G401 (cell line): ENCODE measurements at places on chromosomes 3 and 15.
A peak's percentile ranks its signal among the peaks of the same experiment; 100 is the strongest.

- DNase-seq = peak; percentile 24
Measured at GRCh38 chr15:76341366-76342057, 4.9 kb downstream of the ISL2 start.

GRCh38 chr15:42078903-42079302, 15.5 kb downstream of the PLA2G4D start:
- no peak for DNase-seq

- DNase-seq = no peak
Measured at GRCh38 chr3:54424292-54424691, 301.9 kb downstream of the CACNA2D3 start.

- no peak for DNase-seq
Measured at GRCh38 chr15:99719096-99719541, 14.1 kb downstream of the LYSMD4 start.

GRCh38 chr15:43376017-43376705, 5.3 kb downstream of the TUBGCP4 start:
- DNase-seq = peak; percentile 39

GRCh38 chr3:12187448-12188327, 29.0 kb upstream of the TIMP4 start:
- no peak for DNase-seq

- peak; percentile 63 for DNase-seq
Measured at GRCh38 chr3:187740421-187741399, 4.6 kb downstream of the BCL6 start.

- DNase-seq = no peak
Measured at GRCh38 chr15:71807125-71807629, 3.2 kb upstream of the NR2E3 start.

GRCh38 chr3:71618538-71618937, 35.0 kb upstream of the FOXP1 start:
- no peak for DNase-seq

GRCh38 chr3:134018850-134019249, 10.9 kb downstream of the SLCO2A1 start:
- DNase-seq = no peak

- DNase-seq = no peak
Measured at GRCh38 chr3:147514366-147515160, 105.4 kb downstream of the ZIC1 start.

- DNase-seq = no peak
Measured at GRCh38 chr15:66633041-66633937, 67.5 kb upstream of the LCTL start.

DNA sequence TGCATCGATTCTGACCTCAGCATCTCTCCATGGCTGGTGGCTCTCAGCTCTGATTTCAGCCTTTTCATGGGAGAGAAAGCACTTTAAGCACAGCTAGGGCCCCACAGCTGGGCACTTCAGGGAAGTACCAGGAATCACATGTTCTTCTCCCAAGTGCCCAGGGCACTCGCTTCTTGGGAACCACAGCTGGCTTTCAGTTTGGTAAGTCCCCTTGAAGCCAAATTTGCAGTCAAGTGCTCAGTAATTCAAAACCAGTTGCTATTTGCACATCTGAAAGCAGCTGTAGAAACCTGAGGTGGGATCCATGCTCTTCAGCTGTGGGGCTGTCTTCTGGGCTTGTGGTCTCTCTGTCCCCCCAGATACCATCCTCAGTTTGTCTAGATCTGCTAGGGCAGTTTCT, 12.8 kb downstream of the GABRA5 start:
- DNase-seq = no peak

- no peak for DNase-seq
Measured at GRCh38 chr3:22893101-22893500, 310.0 kb upstream of the UBE2E2 start.

GRCh38 chr15:36905908-36906307, 194.4 kb downstream of the MEIS2 start:
- no peak for DNase-seq

DNA sequence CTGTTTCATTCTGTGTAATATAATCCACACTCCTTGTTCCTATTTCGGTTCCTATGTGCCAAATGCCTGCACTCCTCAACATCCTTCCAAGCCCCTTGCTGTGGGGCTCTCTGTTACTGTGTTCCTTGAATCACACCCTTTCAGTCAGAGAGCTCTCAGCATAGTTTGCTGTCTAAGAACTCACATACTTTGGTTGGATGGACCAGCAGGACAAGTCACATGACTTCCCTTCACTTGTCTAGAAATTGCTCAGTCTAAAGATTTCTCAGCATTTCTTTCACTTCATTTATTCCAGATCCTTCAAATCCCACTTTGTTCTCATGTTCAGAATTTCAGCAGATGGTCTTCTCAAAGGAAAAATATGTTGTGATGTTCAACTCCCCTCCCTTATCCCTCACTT, 203.5 kb upstream of the PFN2 start:
- no peak for DNase-seq

GRCh38 chr15:99052205-99052604, 44.6 kb upstream of the PGPEP1L start:
- DNase-seq = no peak

DNA sequence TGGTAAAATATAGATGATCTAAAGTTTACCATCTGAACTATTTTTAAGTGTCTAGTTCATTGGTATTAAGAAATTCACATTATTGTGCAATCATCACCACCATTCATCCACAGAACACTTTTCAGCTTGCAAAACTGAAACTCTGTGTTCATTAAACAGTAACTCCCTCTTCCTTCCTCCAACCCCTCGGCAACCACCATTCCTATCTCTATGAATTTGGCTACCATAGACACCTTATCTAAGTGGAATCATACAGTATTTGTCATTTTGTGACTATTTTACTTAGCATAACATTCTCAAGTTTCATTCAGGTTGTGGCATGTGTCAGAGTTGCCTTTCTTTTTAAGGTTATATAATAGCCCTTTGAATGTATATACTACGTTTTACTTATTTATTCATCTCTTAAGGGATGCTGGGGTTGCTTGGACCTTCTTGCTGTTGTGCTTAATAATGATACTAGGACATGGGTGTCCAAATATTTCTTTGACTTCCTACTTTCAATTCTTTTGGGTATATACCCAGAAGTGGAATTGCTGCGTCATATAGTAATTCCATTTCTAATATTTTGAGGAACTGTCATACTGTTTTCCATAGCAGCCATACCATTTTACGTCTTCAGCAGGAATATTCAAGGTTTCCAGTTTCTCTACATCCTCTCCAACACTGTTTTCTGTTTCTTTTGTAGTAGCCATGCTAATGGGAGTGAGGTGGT, 20.9 kb downstream of the KAT2B start:
- no peak for DNase-seq

DNA sequence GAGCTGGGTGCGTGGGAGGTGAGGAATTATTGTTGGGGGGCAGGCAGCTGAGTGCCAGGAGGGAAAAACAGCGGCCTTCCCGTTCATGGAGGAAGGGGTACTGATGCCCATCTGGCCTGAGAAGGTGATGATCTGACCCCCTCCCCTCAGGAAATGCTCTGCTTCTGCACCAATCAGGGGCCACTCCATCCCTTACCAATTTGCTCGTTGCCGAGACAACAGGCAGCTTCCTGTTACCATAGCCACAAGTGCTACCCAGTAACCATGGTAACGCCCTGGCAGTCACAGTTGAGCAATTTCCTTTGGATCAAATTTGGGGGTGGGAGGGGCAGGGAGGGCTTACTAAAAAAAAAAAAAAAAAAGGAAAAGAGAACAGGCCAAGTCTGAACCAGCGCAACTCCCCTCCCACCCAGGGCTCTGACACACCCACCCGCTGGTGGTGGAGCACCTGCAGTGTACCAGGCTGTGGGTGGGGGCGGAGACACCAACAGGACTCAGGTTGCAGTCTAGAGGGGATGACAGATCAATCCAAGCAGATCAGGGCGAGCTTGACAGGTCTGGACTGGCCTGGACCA, 13.7 kb downstream of the CELF6 start:
- peak; percentile 81 for DNase-seq

- DNase-seq = no peak
Measured at GRCh38 chr3:196868297-196868661, 559 bp downstream of the SENP5 start.

GRCh38 chr3:40366203-40367162, 20.5 kb upstream of the ENTPD3 start:
- peak; percentile 13 for DNase-seq

GRCh38 chr3:43071313-43071893, 34.5 kb downstream of the POMGNT2 start:
- no peak for DNase-seq

GRCh38 chr3:9146367-9147071, 102.9 kb downstream of the SRGAP3 start:
- no peak for DNase-seq

GRCh38 chr15:45458746-45459403, 63.7 kb downstream of the SLC30A4 start:
- peak; percentile 80 for DNase-seq

DNA sequence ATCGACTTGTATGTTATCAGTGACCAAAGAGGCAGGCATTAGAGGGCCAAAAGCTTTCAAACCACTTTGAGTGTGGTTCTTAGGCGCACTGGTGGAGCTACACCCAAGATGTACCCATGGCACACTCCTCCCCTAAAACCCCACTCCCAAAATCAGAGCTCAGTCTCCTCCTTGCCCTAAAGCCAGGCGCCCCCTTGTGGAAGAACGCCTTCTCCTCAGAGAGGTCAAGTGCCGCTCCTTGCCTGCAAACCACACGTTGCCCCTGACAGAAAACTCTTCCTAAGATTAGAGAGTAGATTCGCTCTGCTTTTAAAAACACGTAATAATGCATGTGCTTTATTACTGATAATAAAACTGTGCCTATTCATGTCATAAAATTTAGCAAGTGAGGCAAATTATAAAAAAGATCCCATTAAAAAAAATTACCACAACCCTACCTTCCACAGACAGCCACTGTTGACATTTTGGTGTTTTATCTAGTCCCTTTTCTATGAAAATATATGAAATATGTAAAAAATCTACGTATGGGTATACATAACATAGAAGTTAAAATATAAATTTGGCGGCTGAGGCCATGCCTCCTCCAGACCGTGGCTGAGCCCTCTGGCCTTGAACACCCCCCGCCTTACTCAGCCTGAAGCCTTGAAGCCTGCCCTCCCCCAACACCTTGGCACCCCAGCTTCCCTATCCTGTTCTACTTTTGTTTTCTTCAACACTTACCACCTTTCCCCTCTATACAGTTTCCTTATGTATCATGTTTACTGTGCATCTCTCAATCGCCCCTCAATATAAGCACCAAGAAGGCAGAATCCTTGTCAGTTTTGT, 33.5 kb downstream of the BCL2L10 start:
- DNase-seq = peak; percentile 54

GRCh38 chr3:24929521-24929920, 434.9 kb upstream of the THRB start:
- no peak for DNase-seq

- DNase-seq = peak; percentile 49
Measured at GRCh38 chr3:66998904-66999235, 763 bp downstream of the KBTBD8 start.

DNA sequence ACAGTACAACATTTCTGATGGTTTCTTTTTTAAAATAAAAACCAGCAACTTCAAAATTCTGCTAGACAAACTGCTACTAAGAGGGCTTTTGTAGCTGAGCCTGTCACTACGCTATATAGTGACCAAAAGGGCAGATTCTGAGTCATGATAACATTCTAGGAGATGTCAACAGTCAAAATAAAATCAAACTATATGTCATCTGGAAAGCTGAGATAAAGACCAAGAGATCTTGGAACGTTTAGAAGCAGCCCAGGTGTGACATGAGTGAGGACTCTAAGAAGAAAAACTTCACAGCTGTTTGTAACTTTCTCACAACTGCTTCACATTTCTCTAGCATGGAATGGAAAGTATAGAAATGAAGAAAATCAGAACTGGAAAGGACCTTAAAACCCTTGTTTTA, 84.6 kb downstream of the FILIP1L start:
- DNase-seq = no peak

GRCh38 chr3:65828706-65829105, 210.0 kb downstream of the MAGI1 start:
- DNase-seq = no peak

DNA sequence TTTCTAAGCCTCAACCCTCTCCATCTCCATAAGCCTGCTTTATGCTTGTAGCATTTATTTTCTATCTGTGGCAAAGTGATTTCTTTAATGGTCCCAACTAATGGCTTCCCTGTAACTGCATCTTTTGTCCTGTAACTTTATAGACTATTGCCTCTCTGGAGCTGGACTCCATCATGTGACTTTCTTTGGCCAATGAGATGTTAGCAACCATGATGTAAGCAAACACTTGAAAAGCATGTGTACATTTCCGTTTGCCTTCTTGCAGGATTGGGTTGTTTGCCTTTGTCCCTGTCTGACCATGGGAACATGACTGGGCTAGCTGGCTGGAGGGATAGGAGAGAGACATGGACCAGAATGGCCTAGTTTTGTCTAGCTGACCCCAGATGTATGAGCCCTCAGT, 106.0 kb upstream of the LRIG1 start:
- DNase-seq = no peak

GRCh38 chr3:52240059-52240885, 1.3 kb upstream of the TWF2 start:
- DNase-seq = no peak

DNA sequence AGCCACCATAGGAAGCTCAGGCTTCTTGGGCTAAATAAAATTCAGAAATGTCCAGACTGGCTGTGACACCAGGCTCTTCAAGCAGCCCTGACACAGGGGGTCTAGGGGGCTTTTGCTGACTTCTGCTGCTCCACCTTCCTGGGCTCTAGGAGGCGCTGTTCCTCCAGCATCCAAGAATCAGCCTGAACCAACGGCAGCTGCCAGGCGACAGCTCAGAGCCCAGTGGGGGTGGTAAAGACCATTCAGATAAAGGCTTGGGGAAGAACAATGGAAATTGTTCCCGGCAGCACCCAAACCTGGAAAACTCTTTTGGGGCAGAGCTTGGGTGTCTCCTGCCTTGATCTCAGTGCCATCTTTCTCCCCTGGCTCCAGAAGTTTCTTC, 21.6 kb upstream of the PSTPIP1 start:
- no peak for DNase-seq

- DNase-seq = no peak
Measured at GRCh38 chr15:64072812-64073211, 20.8 kb downstream of the CIAO2A start.

GRCh38 chr3:115399750-115400149, 223.6 kb upstream of the GAP43 start:
- no peak for DNase-seq

DNA sequence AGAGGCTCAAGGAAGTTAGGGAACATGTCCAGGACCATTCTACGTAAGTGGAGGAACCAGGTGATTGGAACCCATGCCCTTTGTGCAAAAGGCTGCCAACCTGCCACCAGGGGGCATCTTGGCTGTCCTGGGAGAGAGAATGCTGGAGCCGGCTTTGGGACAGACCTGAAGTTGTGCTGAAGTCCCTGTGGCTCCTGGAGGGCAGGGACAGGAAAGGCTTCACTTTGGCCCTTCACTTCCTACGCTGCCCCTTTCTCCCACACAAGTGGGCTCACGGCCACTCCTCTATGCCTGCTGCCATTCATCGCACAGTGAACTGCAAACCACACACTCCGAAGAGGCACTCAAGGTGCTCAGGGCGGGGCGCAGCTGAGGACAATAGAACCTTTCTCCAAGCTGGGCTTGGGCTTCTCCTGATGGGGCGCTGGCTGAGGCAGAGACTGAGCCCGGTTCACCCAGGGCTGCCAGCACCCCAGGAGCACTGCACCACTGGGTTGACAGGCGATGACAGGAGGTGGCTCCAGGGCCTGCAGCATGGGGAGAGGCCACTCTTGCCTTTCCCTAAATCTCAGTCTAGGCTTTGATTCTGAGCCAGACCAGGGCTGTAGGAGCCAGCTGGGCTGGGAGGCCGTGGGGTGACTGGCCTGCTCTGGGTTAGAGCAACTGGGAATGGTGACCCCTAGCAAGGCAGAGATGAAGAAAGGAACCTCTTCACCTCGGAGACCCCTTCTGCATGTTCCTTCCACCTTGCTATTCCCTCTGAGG, 8.4 kb downstream of the SHF start:
- peak; percentile 59 for DNase-seq

- peak; percentile 14 for DNase-seq
Measured at GRCh38 chr3:141485641-141486495, 959 bp upstream of the RASA2 start.
